ENCODE measurements at places on chromosomes 11 and 22.
A peak's percentile ranks its signal among the peaks of the same experiment; 100 is the strongest.

DNA sequence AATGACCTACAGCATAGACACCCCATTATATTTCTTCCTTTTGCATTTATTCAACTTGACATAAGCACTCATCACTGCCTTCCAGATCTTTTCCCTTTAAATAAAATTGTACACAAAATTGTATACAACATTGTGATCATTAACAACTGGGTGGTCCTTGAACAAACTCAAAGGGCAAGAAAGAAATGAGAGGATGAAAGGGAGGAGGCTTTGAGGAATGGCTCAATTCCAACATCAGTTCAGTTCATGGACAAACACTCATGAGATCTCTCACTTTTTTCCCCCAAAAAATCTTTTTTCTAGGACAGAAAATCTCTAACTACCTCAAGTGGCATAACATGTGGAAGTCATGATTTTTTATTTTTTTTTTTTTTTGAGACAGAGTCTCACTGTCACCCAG, 113.7 kb downstream of the PLEKHA7 start:
- DNase-seq: no peak

- no peak for DNase-seq
These were observed 47.3 kb downstream of the NRXN2 start for GRCh38 chr11:64675450-64676260.

- DNase-seq: no peak
These were observed 31.5 kb downstream of the LARGE1 start for GRCh38 chr22:33888821-33889220.

- no peak for DNase-seq
These were observed 172.5 kb upstream of the TMEM45B start for GRCh38 chr11:129643031-129643721.

GRCh38 chr11:130448416-130449309, at the start of gene ADAMTS15:
Gene ADAMTS15, plus strand, starts transcription at chr11:130448645. Its CDS starts 329 bp downstream, at chr11:130448974.
- peak; percentile 47 for DNase-seq

DNA sequence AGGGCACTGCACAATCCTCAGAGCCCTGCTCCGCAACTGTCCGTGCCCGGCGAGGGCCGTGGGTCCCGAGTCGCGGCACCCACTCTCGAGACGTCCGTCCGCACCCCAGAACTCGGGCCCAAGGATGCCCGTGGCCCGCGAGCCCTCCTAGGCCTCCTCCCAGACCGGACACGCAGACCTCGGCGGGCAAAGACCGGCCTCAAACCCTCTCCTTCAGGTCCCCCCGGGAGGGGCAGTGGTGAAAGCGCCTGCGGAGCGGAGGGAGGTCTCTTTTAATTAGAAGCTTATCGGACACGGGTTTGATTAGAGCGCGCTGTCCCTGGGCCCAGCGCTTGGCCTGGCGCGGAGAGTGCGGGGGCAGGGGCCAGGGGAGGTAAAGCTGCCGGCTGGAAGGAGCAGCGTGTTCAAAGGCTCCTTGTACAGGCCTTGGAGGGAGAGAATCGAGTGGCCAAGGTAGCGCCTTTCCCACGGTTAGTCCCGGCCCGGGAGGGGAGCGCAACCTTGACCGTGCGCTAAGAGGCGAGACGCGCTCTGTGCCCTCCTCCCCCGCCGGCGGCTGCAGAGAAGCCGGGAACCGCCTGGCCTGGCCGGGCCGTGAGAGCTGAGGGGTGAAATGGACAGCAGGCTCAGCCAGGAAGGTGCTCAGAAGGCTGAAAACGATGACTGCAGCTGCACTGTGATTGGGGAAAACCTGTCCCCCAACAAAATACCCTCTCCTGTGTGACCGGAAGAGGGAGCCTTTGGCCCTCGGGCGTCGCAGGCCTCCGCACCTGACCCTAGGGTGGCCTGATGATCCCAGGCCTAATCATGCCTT, 4.6 kb downstream of the WT1 start:
- DNase-seq: no peak
